ENCODE measurements at places on chromosomes 2 and 18.

DNA sequence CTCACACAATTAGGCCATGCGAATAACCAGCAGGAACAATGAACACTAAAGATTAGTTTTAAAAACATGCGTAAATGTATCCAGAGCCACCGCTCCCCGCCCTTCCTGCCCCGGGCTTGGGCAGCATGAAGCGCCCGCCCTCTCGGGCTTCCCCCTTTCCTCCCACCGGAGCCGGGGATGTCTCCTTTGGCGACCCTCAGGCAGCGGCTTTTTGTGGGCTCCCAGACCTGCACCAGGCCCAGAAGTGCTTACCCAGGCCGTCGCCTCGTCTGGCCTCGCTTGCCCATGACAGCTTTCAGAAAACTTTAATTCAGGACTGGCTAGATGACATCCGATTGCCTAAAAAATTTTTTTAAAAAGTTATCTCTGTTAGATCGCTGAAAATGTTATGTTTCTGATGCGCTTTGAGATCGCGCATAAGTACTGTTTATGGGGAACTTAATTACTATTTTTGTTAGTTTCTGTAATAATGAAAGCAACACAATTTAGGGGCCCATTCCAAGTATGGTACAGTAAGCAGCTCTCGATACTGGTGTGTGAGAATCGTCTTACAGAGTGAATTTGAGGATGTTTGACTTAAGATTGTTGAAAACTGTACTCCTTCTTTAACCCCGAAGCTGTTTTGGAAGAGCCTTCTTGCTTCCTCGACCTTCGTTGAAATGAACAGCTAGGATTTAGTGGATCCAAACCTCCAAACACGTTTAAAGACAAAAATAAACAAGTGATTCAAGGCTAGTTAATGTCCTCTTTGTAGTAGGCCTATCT, 1.1 kb downstream of the MAP3K20 start:
- DNase-seq: no peak

DNA sequence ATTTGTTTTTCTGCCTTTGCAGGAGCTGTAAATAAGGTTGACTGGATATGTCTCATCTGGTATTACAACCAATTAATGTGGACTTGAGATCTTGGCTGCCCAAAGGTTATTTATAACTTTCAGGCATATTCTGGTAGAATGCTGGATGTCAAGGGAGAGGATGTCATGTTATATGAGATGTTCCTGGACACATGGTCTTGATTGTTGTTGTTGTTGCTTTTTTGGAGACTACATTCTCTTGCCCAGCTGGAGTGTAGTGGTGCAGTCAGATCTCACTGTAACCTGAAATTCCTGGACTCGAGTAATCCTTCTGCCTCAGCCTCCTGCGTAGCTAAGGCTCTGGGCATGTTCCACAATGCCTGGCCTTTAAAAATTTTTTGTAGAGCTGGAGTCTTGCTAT, 83.3 kb downstream of the LCLAT1 start:
- DNase-seq: no peak

DNA sequence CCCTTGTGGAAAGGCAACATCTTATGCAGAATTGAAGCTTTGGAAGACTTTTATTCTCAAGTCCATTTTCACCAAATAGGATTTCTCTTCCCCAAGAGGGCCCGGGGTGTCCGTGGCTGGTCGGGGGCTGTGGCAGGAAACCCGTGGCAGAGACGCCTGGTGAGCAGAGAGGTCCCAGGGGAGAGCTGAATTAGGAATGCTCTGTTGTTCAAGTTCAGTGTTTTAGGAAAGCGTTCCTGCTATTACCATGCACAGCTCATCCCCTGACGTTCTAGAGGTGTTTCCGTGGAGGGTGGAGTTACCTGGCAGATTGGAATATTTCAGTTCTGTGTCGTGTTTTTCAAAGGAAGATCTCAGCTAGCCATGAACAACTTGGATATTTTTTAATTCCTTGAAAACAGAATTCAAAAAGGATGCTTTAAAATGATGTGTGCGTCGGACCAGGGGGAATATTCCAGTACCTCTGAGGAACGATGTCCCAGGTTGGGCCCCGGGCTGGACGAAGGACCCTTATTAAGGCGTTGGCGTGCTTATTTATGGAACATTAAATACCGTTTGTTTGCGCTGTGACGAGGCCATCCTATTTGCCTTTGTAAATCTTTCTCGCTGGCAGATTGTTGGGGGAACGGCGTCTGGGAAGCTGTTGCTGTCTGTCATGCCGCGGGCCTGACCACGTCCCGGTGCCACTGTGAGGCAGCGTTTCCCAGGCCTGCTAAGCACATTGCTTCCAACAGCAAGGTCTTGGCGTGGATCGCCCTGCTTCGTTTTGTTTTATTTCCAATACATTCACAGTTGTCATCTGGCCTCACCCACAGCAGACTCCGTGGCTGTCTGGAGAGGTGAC, 8.2 kb downstream of the NFATC1 start:
- DNase-seq: no peak

DNA sequence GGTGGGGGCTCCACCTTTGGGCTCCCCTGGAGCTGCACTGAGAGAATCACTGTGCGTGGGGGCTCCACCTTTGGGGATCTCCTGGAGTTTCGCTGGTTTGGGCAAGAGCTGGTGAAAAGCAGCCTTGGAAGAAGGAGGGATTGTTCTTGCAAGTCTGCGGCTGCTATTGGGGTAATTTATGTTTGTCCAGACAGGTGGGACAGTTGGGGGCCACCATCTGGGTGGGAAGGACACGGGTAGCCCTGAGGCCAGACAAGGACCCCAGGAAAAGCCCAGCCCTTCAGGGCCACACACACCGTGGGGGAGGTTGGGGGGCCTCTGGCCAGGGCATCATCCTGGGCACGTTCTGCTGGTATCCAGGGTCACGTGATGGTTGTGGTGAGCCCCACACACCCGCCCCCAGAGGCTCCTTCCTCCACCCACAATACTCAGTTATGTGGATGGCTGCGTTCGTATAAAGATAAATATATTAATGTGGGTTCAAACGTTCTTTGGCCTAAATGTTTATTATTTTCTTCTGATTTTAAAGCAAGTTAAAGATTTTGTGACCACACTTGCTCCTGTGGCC, 47.7 kb downstream of the TPO start:
- no peak for DNase-seq

GRCh38 chr18:48321536-48321935, 87.6 kb downstream of the ZBTB7C start:
- no peak for DNase-seq

- no peak for DNase-seq
These were observed 35.7 kb downstream of the ZNF516 start for GRCh38 chr18:76459312-76459686.

DNA sequence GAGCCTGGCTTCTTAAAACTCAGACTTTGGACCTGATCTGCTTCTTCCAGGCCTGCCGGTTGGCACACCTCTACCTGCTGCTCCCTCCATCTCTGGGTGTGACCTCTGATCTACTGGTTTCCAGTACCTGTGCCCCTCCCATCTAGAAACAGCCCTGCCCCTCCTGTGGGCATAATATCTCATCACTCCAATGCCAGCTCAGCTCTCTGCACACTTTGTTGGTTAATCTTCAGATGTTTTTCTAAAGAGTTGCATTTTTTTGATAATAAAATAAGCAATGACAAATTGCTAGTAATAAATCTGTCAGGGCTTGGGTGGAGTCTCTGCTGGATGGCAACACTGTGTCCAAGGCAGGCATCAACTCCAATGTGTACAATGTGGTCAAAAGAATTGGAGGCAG, 89.6 kb upstream of the PPP1CB start:
- DNase-seq: no peak

DNA sequence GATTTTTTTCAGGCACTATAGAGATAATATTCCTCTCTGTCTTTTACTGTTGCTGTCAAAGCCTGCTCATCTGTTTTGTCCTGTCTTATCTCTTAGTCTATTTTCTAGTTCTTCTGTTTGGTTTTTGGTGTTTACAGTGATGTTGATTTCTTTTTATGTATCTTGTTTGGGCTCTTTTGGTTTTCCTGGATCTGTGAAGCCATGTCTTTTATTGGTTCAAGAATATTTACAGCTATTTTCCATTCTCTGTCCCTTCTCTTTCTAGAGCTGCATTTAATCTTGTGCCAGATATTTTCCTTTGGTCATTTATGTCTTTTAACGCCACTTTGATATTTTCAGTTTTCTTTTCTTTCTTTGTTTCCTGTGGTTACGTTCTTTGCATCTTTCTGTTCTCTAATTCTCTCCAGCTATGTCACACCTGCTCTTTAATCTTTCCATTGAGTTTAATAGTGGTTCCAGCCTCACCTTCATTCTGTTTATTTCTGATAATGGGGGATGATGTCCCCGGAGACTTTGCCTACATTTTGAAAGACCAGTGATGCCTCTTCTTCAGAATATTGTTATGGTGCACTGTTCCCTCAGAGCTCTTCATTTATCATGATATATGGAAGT, 32.0 kb downstream of the SMCHD1 start:
- DNase-seq: no peak

GRCh38 chr2:128598862-128599441, 280.3 kb upstream of the HS6ST1 start:
- no peak for DNase-seq

DNA sequence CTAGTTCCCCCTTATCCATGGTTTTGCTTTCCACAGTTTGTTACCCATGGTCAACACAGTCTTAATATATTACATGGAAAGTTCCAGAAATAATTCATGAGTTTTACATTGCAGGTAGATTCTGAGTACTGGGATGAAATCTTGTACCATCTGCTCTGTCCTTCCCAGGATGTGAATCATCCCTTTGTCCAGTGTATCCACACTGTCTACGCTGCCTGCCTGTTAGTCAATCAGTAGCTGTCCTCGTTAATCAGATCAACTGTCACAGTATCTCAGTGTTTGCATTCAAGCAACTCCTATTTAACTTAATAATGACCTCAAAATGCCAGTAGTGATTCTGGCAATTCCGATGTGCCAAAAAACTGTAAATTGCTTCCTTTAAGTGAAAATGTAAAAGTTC, 76.3 kb downstream of the DYNC1I2 start:
- no peak for DNase-seq

DNA sequence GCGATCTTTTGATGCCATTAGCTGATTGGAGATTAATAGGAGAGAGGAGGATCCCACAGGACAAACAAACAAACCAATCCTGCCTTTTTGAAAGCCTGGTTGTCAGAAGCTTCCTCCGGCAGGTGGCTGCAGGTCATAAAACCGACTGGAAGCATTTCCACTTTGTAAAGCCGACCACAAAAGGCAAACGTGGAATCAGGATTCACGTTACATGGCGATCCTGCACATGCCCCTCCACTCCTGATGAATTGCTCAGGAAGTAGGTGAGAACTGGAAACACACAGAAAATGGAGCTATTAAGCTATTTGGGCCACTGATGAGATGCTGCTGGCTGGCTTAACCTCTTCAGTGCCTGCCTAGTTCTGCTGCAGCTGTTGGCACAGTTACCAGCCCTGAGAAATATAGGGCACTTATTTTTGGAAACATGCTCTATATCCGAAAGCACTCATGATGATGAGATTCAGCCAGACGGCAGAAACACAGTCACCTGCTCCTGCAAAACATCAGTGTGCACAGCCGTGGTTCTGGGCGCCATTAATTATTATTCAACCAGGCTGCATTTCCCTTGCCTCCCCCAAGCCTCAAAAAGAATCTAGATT, 110.3 kb upstream of the ST6GAL2 start:
- no peak for DNase-seq

DNA sequence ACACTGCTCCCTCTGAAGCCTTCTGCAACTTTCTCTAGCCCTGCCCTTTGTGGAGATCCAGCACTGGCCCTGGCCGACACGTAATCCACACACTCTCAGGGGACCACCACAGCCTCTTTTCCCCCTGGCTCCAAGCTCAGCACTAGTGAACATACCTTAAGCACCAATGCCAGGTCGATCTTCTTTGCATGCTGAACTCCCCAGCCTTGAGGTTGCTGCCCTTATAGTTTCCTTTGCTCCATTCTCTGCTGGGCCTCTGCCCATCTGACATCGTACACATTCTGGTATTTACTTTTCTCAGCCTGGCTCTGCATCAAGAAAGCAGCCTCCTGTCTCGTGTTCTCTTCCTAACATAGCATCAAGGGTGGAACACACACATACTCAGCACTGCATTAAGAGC, 361.5 kb downstream of the LPIN1 start:
- DNase-seq: no peak

DNA sequence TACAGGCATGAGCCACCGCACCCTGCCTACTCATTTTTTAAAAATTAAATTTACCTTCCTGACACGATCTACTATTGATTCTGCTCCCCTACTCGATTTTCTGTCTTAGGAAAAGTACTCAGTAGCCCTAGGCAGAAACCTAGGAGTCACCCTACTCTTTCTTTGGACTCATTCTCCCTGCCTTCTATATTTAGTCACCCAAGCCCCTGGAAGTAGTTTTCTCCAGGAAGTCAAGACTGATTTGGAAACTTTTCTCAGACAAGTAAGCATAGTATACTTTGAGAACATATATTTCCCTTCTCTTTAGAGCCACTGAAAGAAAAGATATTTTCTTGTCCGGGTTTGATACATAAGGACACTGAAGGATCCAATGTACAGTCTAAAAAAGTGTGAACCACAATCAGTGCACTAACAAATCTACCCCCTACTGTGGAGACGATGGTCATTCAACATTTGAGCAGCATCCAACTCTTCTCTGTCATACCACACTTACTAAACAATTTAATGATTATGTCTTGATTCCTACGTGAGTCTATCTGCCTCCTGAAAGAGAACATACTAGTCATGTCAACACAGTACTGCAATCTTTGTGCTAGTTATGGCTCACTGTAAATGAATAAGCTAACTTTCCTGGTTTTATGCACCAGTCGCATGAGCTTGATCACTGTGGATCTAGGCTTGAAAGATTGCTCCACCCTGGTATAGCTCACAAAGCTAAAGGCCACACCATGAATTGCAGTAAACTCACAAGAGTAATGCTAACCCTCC, 19.8 kb downstream of the YWHAQ start:
- no peak for DNase-seq
